AG10803 (cell line): ENCODE measurements at places on chromosomes 7 and 10.

DNA sequence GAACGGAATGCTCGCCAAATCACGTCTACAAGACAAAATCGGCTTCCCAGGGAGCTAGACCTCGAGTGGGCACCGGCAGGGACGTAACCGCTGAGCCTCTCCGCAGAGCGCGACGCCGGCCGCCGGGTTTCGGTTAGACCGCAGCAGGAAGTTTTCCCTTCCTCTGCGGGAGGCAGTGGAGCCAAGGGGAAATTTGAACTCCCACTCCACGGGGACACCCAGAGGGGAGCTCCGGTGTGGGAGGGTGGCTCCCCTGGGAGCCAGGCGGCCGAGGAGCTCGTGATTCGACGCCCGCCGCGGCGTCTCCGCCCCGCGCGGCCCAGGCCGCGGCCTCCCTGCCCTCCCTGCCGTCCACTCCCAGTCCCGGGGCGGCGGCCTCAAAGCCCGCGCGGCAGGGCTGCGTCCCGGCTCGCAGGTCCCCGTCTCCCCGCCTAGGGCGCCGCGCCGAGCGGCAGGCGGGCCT lies 426 bp downstream of the SYPL1 start:
- DNase-seq = peak; percentile 74

GRCh38 chr10:74063256-74063655 lies 65.3 kb downstream of the VCL start:
- DNase-seq = peak; percentile 66

- DNase-seq = no peak
Measured at GRCh38 chr10:70500368-70500767, 21.8 kb downstream of the PALD1 start.

GRCh38 chr7:23161482-23161881 lies 20.4 kb upstream of the NUP42 start:
- no peak for DNase-seq

DNA sequence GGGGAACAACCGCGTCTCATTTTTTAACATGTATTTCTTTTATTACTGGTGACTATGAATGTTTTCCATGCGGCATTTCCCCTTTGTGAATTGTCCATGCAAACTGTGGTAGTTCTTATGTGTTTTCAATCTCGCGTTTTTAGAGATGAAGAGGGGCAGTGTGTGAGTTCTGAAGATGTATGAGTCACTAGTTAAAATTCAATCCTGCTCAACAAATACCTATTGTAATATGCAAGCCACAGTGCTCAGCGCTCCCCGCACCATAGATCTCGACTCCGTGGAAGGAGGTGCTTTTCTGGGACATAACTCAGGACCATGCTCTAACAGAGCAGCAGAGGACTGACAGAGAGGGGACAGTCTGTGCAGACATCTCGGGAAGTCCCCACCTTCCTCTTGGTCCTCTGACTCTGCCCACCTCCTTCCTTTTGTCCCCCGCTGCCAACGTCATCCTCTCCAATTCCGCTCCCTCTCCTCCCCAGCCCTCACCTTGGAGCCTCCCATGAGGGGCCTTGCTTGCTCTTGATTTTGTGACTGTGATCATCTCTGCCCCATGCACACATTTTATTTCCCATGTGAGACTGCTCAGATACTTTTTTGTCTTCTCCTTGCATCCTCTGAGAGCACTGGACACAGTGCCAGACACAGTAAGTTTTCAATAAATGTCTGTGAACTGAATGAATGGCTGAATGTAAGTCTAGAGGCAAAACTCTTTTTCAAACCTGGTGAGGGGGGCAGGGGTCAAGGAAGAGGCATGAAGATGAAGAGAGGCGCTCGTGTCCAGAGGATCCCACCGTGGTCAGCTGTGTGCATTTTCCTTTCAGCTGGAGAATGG lies 42.7 kb upstream of the PLEKHA1 start:
- no peak for DNase-seq
